ENCODE measurements at places on chromosomes 7 and 10.

- no peak for DNase-seq
Observed at GRCh38 chr10:108388706-108389105, 1224.2 kb upstream of the SORCS1 start.

DNA sequence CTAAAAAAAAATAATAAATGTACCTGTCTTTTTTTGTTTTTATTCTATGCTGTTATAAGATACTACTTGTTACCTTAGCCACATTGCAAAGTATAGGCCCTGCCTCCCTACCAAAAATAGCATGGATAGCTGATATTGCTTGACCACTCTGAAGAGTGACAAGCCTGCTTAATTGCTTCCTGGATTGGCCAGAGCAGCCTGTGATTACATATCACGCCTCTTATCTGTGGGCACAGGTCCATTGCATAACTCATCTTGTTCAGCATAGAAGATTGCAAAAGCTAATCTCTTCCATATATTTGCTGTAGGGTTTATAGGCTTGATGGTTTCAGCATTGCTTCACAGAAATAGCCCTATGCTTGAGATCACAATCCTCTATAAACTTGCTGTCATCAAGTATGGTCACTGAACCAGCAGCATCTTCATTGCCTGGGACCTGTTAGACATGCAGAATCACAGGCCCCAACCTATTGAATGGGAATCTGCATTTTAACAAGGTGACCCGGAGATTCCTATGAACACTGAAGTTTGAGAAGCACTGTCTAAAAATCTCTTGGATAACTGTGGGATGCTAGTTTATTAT lies 280.8 kb upstream of the CDC14C start:
- DNase-seq, result no peak

DNA sequence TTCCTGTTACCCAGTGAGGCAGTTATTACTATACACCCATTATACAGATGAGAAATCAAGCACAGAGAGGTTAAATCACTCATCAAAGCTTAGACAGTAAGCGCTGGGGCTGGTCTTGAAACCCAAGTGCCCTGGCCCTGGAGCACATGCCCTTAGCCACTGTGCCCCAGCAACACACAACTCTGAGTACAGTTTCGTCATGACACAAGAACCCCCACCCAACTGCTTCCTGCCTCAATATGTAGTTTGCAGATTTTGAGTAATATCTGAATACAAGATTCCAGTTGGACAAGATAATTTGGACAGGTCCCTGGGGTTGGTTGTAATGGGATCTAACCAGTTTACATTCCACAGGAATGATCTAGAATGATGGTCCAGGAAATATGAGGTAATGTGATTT lies 62.8 kb downstream of the SH3PXD2A start:
- no peak for DNase-seq

DNA sequence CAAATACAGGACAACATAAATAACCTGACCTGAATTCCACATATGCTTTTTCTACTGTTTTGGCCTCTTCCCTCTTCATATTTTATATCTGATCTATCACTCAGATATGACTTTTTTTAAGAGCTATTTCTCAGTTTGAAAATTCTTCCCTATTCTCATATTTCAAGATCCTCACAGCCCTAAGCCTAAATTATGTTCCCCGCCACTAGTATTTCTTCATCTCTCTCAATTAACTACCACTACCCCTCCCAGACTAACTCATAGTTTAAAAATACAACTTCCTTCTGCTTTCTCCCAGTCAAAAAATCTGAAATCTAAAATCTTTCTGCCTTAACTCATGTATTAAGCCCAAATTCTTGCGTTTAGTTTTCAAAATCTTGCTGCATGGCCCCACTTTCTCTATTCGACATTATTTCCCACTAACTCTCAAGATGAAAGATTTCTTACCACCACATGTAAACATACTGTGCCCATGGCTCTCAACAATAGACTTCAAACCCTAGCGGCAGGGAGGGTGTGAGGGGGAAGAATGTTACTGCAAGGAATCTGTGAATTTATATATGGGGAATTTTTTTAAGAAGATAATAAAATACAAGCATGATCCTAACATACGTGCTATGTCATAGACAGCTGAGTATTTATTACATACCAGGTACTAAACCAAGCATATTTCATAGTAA lies 64.6 kb downstream of the TFEC start:
- no peak for DNase-seq

DNA sequence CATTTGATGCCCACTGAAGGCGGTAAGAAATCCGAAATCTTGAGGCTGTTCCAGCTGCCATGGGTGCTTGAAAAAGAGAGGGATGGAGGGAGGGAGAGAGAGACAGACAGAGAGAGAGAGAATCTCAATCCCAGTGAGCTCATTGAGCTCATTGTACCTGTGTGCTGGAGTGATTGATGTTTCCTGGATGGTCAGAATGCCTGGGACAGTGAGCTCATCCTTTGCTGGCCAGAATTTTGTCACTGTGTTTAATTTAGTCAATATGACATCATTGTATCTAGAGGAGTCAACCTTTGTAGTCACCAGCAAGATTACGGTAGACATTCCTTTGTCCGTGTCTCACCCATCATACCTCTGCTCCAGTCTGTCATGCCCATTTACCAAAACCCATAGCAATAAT lies 625.4 kb upstream of the POM121L12 start:
- DNase-seq, result no peak

All from activated naive CD4-positive, alpha-beta T cell (primary cell).